ENCODE measurements at places on chromosomes 16 and 17.

DNA sequence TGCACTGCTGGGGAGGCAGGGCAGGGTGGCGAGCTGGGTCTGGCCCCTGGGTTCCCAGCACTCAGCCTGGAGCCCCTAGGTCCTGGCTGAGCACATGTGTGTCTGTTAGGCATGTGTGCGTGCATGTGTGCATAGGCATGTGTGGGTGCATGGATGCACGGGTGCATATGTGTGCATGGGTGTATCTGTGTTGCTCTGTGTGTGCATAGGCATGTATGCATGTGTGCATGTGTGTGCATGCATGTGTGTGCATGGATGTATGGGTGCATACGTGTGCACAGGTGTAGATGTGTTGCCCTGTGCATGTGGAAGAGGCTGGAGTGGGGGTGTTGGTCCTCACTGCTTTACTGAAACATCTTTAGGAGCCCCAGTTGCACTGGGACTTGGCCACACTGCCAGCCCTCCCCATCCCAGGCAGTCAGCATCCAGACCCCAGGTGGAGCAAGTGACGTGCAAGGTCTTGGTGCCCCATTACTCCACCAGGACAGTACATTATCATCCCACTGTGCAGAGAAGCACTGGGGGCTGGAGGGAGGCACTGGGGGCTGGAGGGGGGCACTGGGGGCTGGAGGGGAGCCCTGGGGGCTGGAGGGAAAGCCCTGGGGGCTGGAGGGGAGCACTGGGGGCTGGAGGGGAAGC is 10.4 kb upstream of the DPEP1 start:
- DNase-seq = no peak
- H3K4me1 ChIP-seq = peaks cover 55% of the 10 kb centered on the region
- H3K4me3 ChIP-seq = peak overlapping the region; percentile 19
- no peaks in the 10 kb centered on the region for H3K36me3 ChIP-seq
- H3K27me3 ChIP-seq = no peaks in the 10 kb centered on the region

DNA sequence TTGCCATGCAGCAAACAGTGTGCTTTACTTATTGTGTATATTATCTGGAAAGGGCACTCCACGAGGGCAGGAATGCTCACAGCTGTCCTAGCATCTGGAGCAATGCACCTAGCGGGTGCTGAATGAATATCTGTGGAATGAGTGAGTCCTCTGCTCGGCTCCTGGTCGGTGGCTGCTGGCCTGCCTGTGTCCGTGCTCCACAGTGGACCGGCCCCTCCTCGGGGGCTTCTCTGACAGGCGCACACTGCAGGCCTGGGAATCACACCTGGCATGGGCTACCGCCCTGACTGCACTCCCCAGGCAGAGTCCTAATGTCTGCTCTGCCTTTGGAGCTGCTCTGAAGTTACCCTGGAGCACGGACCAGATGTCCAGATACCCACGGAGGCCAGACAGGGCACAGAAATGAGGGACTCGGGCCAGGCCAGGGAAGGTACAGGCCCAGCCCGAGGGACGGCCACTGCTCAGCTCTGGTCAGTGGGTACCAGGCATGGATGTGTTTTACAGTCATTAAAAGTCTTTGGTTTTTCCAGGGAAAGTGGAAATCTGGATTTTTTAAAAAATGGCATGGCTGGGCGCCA is 21.1 kb upstream of the AKTIP start:
- H3K4me1 ChIP-seq = no peaks in the 10 kb centered on the region
- H3K36me3 ChIP-seq = no peaks in the 10 kb centered on the region
- no peak overlapping the region for H3K4me3 ChIP-seq
- no peak overlapping the region for H3K27ac ChIP-seq
- DNase-seq = no peak

DNA sequence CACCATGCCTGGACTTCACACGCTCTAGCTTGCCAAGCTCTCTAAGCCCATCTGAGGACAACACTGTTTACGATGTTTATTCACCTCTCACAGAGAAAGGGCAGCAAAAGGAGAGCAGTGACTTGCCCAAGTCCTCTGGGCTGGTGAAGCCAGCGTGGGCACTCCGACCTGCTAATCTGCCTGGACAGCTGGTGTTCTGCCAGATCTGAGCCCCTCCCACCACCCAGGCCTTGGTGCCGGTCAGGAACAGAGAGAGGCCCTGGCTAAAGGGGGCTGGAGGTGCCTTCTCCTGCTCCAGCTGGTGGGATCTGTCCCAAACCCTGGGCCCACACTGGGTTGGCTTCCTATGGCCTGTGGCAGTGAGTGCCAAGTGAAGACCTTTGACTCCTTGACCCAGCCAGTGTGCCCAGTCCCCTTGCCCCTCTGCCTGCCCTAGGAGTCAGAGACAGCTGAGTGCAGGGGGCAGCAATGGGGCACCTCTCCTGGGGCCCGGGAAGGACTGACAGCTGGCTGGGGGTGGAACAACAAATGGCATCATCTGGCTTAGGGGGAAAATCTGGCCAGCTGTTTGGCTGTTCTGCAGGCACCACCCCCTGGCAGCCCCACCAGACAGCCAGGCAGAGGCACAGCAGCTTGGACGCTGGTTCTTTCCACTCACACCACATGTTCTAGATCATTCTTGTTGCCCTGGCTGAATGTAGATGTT is 1.8 kb upstream of the SLC4A1 start:
- H3K27me3 ChIP-seq = no peaks in the 10 kb centered on the region
- no peak overlapping the region for H3K27ac ChIP-seq
- no peaks in the 10 kb centered on the region for H3K36me3 ChIP-seq
- DNase-seq = no peak

DNA sequence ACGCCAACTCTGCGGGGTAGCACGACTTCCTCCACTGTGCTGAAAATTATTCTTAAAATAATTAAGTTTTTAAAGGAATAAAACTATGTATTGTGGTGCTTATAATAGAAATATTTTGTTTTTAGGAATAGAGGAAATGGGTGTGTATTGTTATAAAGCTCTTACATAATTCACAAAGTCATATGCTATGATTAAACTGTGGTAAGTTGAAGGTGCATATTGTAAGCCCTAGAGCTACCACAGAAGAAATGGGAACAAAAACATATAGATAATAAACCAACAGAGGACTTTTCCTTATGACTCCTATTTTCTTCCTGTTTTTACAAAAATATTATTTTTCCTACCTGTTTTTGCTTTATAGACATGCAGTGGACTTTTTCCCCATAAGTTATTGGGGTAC is 4.3 kb upstream of the SLFN11 start:
- DNase-seq = no peak
- H3K36me3 ChIP-seq = no peaks in the 10 kb centered on the region
- H3K4me1 ChIP-seq = no peaks in the 10 kb centered on the region
- H3K27ac ChIP-seq = no peak overlapping the region

DNA sequence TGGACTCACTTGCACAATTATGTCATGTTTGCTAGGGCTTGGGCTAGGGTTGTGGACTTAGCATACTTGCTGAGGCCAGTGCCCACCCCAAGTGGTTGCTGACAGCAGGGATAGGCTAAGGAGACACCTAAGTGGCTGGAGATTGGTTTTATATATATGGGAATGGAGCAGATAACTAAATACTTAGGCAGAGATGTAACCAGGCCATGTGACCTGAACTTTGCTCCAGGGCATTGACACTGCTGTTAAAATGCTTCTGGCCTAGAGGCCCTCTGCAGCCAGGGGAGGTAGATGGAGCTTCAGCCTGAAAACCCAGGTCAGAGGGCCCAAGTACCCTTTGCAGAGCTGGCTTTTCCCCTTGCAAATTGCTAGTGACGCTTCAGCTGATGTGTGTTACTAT is 1.4 kb upstream of the ITGB3 start:
- H3K27me3 ChIP-seq = no peaks in the 10 kb centered on the region
- H3K27ac ChIP-seq = no peak overlapping the region
- no peak overlapping the region for H3K4me3 ChIP-seq
- no peak for DNase-seq
- H3K4me1 ChIP-seq = peaks cover 5% of the 10 kb centered on the region

DNA sequence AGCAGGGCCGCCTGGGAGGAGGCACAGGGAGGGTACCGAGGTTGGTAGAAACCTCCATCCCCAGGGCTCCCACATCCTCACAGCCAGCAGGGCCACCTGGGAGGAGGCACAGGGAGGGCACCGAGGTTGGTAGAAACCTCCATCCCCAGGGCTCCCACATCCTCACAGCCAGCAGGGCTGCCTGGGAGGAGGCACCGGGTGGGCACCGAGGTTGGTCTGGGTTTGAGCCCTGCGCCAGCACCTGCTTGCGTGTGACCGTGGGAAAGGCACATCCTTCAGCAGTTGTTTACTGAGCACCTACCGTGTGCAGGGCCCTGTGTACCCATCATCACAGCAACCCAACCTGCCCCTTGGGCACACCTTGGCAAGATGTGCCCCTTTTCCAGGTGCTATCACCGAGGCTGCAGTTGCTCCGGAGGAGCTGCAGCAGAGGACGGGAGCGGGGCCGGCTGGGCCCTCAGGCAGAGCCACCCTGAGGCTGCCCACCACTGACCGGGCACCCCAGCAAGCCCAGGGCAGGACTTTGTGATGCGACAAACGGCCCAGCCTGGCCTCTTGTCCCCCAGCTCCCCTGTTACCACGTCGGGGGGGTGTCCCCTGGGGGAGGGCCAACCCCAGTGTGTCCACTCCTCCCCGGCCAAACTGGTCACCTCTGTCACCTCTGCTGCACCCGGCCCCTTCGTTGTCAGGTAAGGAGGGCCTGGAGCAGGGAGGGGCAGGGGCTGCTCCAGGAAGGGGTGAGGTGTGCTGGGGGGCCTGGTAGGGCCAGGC is 22.1 kb upstream of the OSGIN1 start:
- H3K27ac ChIP-seq = no peak overlapping the region
- H3K4me3 ChIP-seq = no peak overlapping the region
- DNase-seq = no peak
- no peaks in the 10 kb centered on the region for H3K36me3 ChIP-seq
- H3K27me3 ChIP-seq = no peaks in the 10 kb centered on the region
- H3K4me1 ChIP-seq = peaks cover 7% of the 10 kb centered on the region

- no peaks in the 10 kb centered on the region for H3K4me1 ChIP-seq
- no peaks in the 10 kb centered on the region for H3K36me3 ChIP-seq
- H3K27ac ChIP-seq = no peak overlapping the region
Measured at GRCh38 chr16:24906199-24906808, 60.5 kb downstream of the SLC5A11 start.

- no peak for DNase-seq
- no peaks in the 10 kb centered on the region for H3K36me3 ChIP-seq
- no peaks in the 10 kb centered on the region for H3K27me3 ChIP-seq
- peaks cover 54% of the 10 kb centered on the region for H3K4me1 ChIP-seq
Measured at GRCh38 chr17:83052241-83052564, 27.2 kb upstream of the METRNL start.

- peak overlapping the region; percentile 9 for H3K27ac ChIP-seq
- DNase-seq = no peak
- peaks cover 58% of the 10 kb centered on the region for H3K4me1 ChIP-seq
- H3K36me3 ChIP-seq = peaks cover 2% of the 10 kb centered on the region
- no peaks in the 10 kb centered on the region for H3K27me3 ChIP-seq
Measured at GRCh38 chr17:64635647-64636305, 26.3 kb downstream of the SMURF2 start.

- DNase-seq = no peak
- peaks cover 20% of the 10 kb centered on the region for H3K4me1 ChIP-seq
- H3K36me3 ChIP-seq = no peaks in the 10 kb centered on the region
- no peak overlapping the region for H3K4me3 ChIP-seq
- H3K27ac ChIP-seq = no peak overlapping the region
Measured at GRCh38 chr16:11635679-11636171, 32.5 kb upstream of the SNN start.

- peaks cover 3% of the 10 kb centered on the region for H3K4me1 ChIP-seq
- no peaks in the 10 kb centered on the region for H3K36me3 ChIP-seq
- H3K27ac ChIP-seq = no peak overlapping the region
- H3K4me3 ChIP-seq = no peak overlapping the region
- DNase-seq = peak; percentile 66
Measured at GRCh38 chr17:4566785-4567184, 6.4 kb upstream of the GGT6 start.

DNA sequence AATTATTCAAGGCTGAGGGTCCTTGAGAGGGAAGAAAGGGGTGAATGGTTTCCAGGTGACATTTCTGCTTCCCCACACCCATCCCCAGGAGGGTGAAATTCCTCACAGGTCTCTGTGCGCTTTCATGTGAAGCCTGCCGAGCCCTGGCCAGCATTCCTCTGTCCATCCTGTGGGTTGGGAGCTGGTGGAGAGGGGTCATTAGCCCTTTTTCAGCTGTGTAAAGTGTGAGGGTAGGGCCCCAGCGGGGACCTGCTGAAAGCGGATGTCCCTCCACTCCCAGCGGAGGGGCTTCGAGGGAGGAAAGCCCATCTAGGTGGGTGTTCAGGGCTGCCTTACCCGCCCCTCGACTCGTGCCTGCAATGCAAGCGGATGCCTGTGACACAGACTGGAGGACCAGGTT is 53.3 kb upstream of the DLX4 start:
- peaks cover 42% of the 10 kb centered on the region for H3K4me1 ChIP-seq
- no peaks in the 10 kb centered on the region for H3K36me3 ChIP-seq
- no peak overlapping the region for H3K4me3 ChIP-seq
- H3K27me3 ChIP-seq = no peaks in the 10 kb centered on the region
- DNase-seq = no peak
- H3K27ac ChIP-seq = no peak overlapping the region

DNA sequence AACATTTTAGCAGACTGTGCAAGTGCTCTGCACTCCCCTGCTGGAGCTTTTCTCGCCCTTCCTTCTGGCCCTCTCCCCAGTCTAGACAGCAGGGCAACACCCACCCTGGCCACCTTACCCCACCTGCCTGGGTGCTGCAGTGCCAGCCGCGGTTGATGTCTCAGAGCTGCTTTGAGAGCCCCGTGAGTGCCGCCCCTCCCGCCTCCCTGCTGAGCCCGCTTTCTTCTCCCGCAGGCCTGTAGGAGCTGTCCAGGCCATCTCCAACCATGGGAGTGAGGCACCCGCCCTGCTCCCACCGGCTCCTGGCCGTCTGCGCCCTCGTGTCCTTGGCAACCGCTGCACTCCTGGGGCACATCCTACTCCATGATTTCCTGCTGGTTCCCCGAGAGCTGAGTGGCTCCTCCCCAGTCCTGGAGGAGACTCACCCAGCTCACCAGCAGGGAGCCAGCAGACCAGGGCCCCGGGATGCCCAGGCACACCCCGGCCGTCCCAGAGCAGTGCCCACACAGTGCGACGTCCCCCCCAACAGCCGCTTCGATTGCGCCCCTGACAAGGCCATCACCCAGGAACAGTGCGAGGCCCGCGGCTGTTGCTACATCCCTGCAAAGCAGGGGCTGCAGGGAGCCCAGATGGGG is 3.1 kb downstream of the GAA start:
- no peak for DNase-seq
- peaks cover 32% of the 10 kb centered on the region for H3K4me1 ChIP-seq
- H3K36me3 ChIP-seq = no peaks in the 10 kb centered on the region
- no peak overlapping the region for H3K4me3 ChIP-seq
- no peak overlapping the region for H3K27ac ChIP-seq
- H3K27me3 ChIP-seq = no peaks in the 10 kb centered on the region

All from HCT116 (cell line).